ENCODE measurements at places on chromosomes 6 and 20.
A peak's percentile ranks its signal among the peaks of the same experiment; 100 is the strongest.

- no peak for DNase-seq
These were observed 11.1 kb upstream of the EXOC2 start for GRCh38 chr6:704046-704445.

- no peak for DNase-seq
These were observed 750.5 kb downstream of the FRK start for GRCh38 chr6:115310156-115310555.

DNA sequence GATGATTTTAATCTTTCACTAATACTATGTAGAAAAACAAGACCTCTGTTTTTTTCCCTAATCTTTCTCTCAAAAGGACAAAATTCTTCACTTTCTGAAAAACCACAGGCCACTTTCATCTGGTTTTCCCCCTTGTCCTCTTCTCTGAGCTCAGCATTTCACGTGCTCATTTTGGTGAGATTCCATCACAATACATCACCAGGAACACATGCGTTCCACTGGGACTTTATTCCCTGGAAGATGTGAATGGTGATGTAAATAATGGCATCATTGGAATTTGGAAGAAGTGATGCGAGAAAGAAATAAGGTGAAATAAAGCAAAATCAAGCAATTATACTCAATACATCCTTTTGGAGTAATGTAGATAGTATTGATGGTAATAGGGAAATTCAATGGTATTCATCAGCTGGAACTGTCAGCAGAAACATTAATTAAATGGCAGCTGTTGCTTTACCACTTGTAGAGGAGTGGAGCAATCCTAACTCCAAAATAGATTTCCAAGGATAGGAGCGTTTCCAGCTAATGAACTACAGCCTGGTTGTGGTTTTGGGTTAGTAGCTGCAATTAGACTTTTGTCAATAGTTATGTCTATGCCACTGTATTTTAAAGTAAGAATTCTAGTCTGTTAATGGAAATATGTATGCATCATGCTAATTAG is 11.5 kb downstream of the FILIP1 start:
- peak; percentile 34 for DNase-seq

DNA sequence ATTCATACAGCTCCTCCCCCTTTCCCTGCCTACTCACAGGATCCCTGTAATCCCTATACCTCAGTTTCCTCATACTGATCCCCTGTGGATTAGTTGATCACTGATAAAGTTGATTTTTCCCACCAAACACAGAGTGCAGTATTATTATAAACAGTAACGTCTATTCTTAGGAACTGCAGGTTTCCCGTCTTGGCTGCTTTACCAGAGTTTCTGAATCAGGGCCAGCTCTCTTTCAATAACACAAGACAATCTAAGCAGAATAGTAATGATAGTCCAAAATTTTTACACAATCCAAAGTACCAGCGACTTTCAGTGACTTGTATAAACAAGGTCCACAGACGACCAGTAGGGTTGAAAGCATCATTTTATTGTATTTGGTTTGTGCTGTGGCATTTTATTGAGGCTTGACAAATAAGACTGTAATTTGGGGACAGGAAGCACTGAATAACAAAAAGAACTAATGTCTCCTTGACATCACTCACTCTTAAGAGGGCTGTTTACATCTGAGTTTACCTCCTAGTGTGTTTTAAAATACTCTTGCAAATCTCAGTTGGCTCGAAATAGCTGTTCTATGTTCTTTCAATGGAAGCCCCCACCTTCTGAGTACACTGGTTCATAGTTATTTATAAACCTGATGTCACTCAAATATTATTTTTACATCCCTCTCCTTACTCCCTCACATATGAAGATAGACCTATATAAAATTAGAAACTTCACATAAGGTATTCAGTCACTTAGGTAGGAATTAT is 6.1 kb upstream of the JARID2 start:
- DNase-seq: no peak

DNA sequence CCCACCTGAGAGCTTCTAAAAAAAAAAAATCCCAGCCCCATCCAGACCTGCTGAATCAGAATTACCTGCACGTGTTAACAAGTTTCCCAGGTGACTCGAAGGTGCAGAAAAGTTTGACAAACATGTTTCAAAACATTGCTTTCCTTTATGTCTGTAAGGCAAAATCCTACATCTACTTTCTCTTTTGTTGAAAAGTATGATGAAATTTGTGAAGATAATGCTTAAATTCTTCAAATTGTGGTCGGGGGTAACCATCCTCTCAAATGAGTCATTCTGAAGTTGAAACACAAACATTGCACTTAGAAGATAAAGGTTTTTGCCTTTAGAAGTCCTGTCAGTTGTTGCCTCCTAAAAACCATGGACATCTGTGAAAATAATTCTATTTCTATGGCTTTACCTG is 429.7 kb downstream of the EPHA7 start:
- no peak for DNase-seq

DNA sequence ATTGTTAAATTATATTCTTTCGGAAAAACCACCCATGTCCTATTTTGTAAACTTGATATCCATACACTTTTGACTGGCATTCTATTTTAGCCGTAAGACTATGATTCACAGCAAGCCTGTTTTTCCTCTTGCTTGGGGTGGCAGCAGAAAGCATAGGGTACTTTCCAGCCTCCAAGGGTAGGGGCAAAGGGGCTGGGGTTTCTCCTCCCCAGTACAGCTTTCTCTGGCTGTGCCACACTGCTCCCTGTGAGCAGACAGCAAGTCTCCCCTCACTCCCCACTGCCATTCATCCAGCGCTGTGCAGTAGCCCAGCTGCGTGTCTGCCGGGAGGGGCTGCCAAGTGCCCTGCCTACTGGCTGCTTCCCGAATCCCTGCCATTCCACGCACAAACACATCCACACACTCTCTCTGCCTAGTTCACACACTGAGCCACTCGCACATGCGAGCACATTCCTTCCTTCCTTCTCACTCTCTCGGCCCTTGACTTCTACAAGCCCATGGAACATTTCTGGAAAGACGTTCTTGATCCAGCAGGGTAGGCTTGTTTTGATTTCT is 2.1 kb upstream of the ESR1 start:
- DNase-seq: no peak

DNA sequence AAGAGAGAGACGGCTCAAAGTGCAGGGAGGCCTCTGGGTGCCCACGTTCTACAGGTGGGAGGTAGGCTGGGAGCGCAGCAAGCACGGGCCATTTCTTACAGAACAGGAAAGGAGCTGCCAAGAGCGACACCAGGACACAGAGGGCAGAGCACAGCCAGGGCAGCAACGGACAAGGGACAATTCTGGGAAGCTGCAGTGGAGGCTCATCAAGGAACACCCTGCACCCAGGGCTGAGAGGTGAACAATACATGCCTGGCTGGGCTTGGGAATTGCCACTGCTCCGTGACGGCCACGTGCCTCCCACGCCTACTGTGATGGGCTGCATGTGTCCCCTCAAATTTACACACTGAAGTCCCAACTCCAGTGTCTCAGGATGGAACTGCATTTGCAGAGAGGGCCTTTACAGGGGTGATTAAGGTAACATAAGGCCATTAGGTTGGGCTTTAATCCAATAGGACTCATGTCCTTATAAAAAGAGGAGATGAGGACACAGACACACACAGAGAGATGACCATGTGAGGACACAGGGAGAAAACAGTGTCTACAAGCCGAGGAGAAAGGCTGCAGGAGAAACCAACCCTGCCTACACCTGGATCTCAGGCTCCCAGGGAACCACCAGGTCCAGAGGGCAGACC is 13.6 kb downstream of the SERPINB6 start:
- no peak for DNase-seq

DNA sequence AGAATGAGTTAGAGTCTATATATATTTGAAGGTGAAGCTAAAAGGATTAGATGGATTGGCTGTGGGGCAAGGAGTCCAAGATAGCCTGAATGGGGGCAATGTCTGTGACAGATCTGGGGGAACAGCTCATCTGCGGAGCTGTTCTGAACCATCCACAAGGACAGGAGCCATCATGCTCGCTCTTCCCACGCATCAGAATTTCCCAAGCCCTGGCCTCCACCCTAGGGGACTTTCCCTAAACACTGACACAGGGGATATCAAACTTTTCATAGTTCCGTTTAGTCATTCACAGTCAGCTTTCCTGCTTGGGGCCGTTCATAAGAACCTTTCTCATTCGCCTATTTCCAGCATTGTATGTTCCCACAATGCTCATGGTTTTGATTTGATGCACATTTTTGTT is 37.6 kb upstream of the CCN6 start:
- no peak for DNase-seq

DNA sequence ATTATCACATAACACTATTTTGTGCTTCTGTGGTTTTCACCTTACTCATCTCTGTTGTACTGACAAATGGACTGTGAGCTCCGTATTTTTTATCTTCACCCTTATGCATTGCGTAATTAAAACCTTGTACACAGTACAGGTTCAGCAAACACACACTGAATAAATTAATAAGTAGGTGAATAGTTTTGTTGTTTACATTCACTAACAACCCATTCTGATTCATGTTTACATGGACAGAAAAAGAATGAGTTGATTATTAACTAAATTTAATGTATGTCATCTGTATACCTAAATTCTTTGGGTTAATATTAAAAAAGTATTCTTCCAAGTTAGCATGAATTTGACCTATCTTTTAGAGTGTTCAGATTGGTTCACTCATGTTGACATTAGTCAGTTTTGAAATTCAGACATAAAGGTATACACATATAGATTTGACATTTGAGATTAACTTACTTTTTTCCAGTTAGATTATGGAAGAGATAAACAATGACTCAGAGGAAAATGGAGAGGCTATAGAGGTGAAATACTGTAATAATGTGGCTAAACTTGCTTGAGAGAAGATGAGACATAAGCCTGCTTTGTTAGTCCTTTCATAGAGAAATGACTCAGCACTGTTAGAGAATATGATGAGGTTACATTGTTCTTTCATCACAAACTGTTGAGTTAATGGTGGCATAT is 541.7 kb upstream of the FLRT3 start:
- no peak for DNase-seq

- DNase-seq: no peak
These were observed 122.3 kb downstream of the THBS2 start for GRCh38 chr6:169131390-169131789.

DNA sequence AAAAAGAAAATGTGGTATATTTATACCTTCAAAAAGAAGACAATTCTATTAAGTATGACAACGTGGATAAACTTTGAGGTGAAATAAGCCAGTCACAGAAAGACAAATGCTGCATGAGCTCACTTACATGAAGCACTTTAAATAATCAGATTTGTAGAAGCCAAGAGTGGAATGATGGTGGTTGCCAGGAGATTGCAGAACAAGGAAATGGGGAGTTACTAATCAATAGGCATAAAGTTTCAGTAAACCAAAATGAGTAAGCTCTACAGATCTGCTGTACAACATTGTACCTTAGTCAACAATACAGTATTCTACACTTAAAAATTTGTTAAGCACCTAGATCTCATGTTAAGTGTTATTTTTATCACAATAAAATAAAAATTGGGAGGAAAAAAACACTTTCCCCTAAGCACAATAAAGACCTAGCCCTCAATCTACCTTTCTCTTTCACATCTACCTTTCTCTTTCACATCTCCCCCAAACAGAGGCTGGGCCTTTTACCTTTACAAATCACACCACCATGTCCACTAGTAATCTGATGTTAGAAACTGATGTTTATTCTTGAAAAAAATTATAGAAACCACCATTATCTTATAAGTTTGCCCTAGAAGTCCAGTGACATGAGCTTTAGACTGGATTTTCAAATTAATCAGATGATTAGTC is 73.9 kb downstream of the PKIB start:
- no peak for DNase-seq

DNA sequence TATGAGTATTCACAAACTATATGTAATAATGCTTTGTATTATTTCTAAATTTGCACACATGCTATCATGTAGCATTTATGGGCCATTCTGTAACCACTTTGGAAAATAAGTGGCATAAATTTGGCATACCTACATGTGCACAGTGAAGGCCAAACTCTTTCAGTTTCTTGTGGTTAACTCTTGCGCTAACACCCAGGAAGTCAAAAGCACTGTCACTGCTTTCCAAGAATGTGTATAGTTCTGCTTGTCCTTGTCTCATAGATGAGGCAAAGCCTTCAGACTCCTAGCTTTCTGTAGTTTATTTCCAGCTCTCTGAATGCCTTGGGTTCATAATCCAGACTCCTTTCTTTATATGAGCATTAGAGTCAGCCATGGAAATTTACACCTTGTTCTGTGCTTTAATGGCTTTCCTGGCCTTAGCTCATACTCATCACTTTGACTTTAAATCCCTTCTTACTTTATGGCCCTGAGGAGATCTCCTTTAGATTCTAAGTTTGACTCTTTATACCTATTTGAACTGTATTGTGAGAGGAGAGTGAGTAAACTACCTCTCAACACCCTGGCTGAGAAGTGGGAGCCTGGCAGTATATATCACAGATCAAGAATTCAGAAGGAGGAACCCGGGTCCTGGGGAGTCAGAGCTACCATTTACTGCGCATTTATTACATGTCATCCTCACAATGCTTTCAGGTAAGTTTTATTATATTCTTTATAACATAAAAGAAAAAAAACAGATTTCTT is 949 bp upstream of the SLC17A3 start:
- no peak for DNase-seq

DNA sequence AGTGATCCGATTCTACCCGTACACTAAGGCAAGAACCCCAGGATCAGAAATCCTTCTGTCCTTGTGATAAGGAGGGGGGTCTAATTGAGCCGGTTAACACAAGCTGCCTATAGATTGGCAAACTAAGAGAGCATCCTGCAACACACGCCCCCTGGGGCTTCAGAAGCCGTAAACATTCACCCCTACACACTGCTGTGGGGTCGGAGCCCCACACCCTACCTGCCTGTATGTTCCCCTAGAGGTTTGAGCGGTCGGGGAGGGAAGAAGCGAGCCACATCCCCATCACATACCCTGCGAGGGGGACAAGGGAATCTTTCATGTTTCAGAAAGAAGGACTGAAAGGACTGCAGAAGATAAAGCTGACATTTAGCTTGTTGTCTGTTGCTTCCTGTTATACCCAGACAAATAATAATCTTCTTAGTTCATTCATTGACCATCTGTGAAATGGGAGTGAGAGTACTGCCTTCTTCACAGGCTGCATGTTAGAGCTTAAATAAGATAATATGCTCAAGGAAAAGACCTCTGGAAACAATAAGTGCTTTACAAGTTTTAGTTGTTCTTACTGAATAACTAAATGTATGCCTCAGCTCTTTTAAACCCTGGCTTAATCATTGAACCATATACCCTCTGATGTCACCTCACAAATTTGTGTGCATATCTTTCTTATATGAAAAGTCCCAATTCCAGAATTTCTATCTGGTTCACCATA is 74.2 kb upstream of the RNF217 start:
- no peak for DNase-seq

GRCh38 chr20:4369798-4370124 is 351.9 kb upstream of the PRND start:
- DNase-seq: no peak

Measured in NCI-H524 (cell line).